GDM1 (cell line): ENCODE measurements at places on chromosomes 5 and 9.

- no peak for DNase-seq
Observed at GRCh38 chr5:116437922-116438578, 136.6 kb downstream of the SEMA6A start.

DNA sequence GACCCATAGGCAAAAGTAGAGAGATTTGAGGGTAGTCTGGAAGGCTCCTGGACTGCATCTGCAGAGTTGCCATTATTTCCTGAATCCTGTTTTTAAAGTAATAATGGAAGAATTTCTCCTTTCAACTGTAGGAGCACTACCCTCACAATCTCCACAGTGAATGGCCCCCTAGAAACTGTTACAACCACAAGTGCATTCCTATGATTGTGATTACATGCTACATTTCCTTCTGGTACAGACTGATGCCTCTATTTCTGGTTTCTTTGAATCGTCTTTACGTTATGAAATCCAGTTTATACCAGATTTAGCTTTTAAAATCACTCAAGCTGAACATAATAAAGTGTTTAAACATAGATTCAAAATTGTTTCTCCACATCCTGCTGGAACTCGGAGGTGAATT, 49.4 kb downstream of the FRMPD1 start:
- no peak for DNase-seq

DNA sequence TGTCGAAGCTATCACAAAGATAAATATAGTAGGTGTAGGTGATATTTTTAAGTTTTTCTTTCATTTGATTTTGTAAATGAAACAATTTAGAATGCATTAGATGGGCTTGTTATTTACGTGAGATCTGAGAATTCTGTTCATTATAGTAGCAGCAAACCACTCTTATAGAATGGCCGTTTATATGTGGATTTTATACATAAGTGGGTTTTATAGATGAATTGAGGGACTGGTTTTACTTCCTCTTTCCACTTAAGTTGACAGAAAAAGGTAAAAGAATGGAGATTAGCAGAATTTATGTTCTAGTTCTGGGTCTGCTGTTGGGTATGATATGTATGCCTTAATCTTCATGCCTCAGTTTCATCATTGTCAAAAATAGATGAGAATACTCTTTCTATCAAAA, 5.6 kb downstream of the RMI1 start:
- no peak for DNase-seq

- DNase-seq = no peak
Observed at GRCh38 chr9:90883661-90884060, 82.0 kb downstream of the SYK start.

GRCh38 chr5:56011835-56012234, 17.1 kb upstream of the IL6ST start:
- DNase-seq = no peak

DNA sequence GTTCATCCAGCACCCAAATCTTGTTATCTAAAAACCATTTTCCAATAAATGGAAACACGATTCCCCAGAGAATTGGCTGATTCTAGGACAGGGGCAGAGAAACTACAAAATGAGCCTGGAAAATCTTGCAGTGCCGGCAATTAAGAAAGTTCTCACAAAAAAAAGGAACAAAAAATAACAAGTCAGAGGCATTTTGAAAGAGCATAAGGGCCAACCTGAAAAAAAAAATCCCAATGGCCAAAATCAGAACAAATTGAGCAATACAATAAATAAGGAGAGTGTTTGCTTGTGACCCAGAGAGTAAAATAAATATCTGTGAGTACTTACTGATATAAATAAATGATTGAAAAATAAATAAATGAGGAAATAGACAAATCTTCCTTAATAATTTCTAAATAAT, 55.1 kb upstream of the S1PR3 start:
- no peak for DNase-seq

DNA sequence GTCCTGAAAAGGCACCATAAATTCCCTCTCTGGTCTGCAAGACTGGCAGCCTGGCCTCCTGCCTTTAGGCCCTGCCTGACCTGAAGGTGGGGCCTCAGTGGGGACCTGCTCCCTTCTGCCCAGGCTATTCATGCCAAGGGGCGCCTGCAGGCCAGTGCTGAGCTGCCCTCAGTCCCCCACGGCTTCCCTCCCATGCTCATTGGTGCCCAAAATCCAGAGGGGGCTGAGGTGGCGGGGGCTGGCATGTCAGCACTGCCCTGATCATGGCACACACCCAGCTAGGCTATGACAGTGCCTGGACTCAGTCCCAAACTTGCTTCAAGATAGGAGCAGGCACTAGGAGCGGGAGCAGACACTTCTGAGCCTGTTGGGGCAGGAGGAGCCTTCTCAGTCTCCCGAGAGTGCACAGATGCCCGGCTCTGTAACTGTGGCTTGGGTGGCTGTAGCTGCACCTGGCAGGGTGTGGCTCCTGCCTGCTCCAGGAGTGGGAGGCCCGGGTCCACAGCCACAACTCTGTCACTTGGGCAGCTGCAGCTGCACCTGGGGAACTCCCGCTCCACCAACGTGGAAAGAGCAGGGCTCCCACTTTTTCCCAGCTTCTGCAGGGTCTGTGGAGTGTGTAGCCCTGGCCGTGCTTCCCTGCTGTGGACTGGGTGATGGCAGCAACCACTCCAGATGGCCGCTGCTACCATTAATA, 49.0 kb downstream of the NDUFAF2 start:
- DNase-seq = no peak

GRCh38 chr5:176653401-176654385, 6.4 kb downstream of the TSPAN17 start:
- no peak for DNase-seq

DNA sequence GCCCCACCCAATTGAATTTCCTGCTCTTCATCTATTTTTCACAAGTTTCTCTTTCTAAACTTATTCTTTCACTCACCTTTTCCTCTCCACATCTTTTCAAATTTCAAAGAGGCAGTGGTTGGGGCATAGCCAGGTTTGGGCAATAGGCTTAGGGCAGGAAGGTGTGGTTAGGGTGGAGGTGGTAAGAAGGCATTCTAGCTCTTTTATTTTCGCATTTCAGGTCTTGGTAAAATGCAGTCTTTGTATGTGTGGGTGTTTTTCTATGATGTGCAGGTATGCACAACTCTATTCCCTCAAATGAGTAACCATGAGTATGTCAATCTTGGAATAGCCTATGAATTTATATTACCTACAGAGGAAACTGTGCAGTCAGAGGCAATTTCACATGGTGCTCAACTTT, 129.8 kb upstream of the IFNE start:
- DNase-seq = no peak

DNA sequence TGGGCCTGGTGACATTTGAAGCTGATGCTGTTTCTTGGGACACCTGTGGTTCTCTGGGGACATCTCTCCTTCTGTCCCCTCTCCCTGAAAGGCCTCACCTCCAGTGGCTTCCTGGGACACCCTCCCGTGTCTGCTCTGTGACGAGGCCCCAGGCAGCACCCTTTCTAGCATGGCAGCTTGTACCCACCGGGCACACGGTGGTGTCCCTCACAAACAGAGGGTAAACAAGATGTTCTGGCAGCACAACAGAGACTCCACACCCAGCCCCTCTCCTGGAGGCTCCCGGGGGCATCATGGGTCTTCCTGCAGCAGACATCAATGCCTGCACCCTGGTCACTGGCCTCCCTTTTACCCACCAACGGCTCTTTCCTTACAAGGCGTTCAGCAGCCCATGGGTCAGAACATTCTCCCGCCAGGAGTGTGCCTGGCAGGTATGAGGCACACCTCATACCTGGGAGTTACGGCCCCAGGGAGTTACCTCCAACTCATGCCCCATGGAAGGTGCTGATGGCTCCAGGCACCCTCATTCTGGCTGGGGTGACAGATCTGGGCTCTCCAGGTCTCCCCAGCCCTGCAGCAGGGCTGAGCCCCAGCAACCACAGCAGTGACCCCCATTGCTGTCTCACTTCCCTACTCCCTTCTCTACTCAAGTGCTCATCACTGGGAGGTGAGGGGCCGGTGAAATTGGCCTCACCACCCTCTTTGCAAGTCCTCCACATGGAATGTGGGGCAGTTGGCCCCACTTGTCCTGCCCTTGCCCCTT, 51.1 kb downstream of the BARX1 start:
- no peak for DNase-seq

- no peak for DNase-seq
Observed at GRCh38 chr5:36651761-36652685, 45.6 kb downstream of the SLC1A3 start.

DNA sequence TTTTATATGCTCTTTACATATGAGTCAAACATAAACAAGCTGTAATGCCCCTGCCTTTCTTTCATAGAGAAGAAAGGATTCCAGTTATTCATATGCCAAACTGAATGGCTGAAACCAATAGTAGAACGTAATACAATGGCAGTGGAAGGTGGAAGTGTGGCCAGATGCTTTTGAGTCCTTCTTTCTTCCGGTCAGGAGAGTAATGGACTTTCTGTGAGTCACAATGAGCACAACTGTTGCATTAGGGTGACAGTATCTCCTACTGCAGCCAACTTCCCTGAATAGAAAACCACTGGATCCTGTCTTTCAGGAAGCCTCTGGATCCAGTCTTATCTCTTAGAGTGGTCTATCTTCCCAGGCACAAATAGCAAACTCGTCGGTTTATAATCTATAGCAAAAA, 855.2 kb downstream of the MAT2B start:
- no peak for DNase-seq

DNA sequence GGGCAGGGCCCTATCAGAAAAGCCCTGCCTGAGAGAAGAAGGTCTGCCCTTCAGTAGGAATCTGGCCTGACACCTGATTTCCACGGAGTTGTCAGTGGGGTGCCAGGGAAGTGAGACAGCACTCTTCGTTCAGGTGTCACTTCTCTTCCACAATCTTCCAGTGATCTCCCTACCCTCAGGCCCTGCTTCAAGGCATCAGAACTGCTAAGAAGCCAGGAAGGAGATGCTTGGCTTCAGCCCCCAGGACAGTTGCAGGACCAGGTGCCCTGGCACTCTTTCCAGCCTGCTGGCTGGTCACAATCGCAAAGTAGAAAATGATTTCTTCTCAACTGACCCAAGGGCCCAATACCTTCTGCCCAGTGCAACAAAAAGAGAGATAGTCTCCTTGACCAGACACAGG, 50.3 kb downstream of the SPOCK1 start:
- DNase-seq = no peak

- no peak for DNase-seq
Observed at GRCh38 chr5:133732536-133732935, 120.2 kb upstream of the FSTL4 start.

DNA sequence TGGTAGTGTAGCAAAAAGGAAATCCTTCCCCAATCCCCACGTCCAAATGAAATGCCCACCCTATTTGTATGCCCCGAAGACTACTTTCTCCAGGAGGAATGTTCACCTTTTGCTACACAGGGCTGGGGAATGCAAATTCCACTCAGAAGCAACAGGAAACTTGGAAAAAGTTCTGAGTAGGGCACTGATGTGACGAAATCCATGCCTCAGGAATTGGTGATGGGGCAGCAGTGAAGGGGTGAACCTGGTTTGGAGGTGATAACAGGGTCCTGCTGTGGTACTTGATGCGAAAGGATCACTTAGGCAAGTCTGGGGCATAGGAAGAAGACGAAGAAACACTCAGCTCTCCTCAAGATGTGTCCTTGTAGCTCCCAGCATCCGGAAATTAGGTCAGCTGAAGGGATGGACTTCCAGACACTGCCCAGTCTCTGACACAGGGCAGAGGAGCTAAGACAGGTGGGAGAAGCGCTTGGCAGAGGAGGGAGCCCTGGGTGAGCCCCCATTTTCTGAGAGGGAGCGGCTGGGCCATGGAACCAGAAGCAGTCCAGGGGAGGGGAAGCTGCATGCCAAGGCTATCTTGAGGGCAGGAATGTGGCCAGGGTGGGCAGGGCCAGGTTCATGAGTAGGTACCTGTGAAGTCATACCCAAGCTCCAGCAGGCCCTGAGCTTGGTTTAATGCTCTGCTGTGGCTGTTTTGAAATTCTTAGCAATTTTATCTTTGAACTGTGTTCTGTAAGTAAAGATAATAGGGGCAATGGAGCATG, 22.2 kb upstream of the MVB12B start:
- no peak for DNase-seq

- DNase-seq = no peak
Observed at GRCh38 chr5:102747386-102748166, 7.5 kb upstream of the PAM start.

DNA sequence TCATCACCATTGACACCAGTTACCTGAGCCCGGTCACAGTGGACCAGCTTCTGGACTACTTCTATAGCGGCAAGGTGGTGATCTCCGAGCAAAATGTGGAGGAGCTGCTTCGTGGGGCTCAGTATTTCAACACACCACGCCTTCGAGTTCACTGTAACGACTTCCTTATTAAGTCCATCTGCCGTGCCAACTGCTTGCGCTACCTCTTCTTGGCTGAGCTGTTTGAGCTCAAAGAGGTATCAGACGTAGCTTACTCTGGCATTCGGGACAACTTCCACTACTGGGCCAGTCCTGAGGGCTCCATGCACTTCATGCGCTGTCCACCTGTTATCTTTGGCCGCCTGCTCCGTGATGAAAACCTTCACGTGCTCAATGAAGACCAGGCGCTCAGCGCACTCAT, 520 bp downstream of the CCIN start:
- DNase-seq = no peak

DNA sequence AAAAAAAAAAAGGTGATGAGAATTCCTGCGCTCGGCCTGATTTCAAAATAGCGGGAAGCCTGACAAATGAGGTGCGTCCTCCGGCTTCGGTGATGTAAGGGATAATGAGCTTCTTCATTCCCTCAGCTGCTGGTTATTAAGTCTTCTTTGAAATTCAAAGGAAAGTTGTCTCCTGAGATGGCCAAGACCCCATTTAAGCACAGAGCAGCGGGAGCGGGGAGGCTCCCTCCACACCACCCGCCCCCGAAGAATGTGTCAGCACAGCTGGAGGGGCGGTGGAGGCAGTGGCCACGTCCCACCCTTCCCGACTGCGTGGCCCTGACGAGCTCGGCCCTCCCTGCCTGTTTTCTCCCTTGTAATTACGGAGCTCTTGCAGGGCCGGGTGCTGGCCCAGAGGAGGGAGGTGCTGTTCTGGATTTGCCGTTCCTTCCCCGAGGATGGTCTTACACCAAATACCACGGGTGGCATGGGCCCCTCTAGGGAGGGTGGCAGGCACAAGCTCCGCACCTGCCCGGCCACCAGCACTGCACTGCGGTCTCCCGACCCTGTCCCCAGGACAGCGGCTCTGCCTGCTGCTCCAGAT, 31.0 kb downstream of the SLC9A3 start:
- DNase-seq = no peak
